ENCODE measurements at places on chromosomes 13 and 19.
A peak's percentile ranks its signal among the peaks of the same experiment; 100 is the strongest.

DNA sequence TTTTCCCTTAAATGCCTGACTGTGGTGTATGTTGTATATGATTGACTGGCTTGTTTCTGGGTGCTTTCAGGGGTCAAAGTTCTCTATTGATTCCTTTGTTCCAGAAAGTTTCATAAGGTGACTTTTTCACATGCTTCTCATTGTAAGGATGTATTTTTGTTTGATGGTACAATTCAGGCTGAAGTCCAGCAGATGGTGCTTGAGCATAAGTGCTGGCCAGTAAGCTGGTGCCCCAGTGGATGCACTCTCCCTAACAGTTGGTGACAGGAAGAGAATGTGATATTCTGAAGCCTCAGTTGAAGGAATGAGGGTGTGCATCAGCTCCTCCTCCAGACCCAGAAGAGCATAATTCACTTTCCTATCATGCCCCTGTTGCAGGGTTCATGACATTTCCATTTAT lies 1941.6 kb upstream of the PRR20A start:
- DNase-seq: no peak

- DNase-seq: no peak
Observed at GRCh38 chr13:51235186-51235585, 13.0 kb downstream of the FAM124A start.

GRCh38 chr13:93847162-93847561 lies 620.6 kb downstream of the GPC6 start:
- no peak for DNase-seq

DNA sequence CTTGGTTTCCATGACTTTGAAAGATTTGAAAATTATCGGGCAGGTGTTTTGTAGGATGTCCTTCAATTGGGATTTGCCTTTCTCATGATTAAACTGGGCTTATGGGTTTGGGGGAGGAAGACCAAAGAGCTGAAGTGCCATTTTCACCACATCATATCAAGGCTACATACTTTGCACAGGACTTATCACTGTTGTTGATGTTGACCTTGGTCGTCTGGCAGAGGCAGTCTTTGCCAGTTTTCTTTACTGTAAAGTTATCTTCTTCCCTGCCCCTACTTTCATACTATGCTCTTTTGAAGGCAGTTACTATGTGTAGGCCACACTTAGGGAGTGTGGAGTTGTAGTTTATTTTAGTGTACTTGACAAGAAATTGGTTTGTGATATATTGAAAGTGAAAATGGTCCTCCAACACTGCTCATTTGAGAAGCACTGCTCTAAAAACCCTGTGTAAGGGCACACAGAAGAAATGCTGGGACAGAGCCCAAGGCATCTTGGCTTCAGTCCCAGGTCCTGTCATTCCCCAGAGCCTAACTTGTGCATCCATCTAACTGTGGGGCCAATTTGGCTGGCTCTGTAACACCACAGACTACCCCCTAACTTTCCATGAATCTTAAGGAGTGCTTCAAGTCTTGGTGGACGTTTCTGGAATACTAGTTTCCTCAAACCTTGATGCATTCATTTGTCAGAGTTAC lies 384.9 kb downstream of the KCNRG start:
- DNase-seq: peak; percentile 47

- DNase-seq: no peak
Observed at GRCh38 chr13:39672378-39673132, 17.1 kb downstream of the COG6 start.

DNA sequence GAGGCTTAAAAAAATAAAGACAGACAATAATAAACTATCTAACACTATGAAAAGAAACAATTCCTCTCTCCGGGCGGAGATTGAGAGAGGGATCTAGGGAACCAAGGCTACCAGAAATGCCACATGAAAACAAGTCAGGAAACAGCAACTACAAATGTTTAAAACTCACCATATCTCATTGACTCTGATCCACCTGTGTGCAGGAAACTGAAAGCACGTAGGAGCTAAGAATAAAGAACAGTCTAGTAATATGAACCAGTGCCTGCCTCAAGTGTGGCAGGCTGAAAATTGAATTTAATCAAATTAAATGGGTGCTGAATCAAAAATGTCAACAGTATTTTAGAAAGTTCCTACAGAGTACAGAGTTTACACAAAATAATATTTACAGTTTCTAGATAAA lies 1701.0 kb downstream of the SLITRK5 start:
- no peak for DNase-seq

GRCh38 chr13:50401721-50402465 lies 386.6 kb downstream of the KCNRG start:
- DNase-seq: no peak

DNA sequence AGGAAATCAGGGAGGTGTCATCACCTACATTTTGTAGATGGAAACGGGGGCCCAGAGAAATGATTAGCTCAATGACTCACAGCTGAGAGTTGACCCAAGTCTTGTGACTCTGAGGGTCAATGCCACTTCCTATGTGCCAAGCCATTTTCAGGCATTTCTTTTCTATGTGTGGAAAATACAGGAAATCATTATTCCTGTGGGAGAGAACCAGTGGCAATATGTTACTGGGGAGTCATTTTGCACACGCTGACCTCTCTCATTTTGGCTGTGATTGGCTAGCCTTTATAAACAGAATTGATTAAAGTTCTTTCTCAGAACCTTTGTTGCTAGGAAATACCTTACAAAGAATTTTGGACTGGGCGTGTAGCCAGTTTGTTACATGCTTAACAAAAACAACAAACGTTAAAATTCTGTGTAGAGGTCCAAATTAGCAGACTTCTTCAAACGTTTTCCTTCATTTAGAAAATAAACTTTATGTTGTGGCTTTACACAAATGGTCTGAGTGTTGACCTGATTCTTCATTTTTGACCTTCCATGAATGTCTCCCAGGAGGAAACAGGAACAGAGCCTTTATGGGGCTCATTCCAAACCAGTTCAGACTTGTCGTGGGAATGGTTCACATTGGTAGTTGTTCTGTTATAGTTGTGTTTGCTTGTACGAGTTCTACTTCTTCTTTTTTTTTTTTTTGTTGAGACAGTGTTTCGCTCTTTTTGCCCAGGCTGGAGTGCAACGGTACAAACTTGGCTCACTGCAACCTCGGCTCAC lies 11.4 kb downstream of the PCCA start:
- DNase-seq: no peak

GRCh38 chr13:24038841-24039330 lies 121.6 kb upstream of the SPATA13 start:
- DNase-seq: no peak

GRCh38 chr13:77868717-77869116 lies 49.9 kb downstream of the EDNRB start:
- no peak for DNase-seq

DNA sequence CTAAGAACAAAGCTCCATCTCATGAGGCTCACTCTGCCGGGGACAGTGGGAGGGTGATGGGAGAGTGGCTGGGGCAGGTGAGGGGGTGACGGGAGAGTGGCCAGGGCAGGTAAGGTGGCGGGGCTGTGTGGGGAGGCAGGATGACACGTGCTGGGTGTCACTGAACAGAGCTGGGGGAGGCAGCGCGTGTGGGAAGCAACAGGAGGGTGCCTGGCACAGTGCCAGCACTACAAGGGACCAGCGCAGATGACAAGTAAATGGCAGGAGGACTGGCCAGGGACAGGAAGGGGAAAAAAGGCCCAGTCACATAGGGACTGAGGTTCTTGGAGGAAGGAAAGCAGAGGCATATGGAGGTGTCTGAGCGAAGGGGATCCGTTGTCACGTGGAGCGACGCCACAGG lies 129.9 kb downstream of the RNF17 start:
- DNase-seq: no peak

DNA sequence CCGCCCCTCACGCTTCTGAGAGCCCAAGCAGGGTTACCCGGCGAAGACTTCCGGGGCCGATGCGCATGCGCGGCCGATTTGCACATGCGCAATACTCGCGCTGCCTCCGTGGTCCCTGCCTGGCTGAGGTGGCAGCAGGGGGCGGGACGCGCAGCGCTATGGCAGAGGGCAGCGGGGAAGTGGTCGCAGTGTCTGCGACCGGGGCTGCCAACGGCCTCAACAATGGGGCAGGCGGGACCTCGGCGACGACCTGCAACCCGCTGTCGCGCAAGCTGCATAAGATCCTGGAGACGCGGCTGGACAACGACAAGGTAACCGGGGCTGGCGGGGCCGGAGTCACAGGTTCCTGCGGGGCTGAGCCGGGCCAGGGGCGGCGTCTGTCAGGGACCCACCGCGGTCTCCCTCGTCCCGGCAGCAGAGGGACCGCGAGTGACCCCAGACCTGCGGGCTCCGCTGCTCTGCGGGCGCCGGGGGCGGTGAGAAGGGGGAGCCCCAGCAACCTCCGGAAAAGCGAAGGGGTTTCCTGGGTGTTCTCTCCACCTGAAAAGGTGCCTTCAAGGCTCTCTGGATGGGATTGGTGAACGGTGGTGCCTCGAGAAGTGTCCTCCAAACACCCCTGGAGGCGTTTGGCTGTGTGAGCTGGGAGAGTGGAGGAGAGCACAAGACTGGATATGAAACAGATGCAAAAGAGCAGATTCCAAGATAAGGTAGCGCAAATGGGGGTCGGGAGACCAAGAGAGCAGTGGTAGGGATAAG lies at the start of gene COG6:
COG6 (plus strand) TSS at position 94 of the 756 bp plus-strand sequence; CDS start at position 159, 65 bp downstream.
- DNase-seq: peak; percentile 70

- no peak for DNase-seq
Observed at GRCh38 chr19:51150627-51151026, 8.5 kb downstream of the SIGLEC7 start.

GRCh38 chr13:34345258-34345965 lies 527.5 kb downstream of the RFC3 start:
- DNase-seq: no peak

- DNase-seq: peak; percentile 7
Observed at GRCh38 chr13:107271227-107271626, 703.3 kb upstream of the ARGLU1 start.

DNA sequence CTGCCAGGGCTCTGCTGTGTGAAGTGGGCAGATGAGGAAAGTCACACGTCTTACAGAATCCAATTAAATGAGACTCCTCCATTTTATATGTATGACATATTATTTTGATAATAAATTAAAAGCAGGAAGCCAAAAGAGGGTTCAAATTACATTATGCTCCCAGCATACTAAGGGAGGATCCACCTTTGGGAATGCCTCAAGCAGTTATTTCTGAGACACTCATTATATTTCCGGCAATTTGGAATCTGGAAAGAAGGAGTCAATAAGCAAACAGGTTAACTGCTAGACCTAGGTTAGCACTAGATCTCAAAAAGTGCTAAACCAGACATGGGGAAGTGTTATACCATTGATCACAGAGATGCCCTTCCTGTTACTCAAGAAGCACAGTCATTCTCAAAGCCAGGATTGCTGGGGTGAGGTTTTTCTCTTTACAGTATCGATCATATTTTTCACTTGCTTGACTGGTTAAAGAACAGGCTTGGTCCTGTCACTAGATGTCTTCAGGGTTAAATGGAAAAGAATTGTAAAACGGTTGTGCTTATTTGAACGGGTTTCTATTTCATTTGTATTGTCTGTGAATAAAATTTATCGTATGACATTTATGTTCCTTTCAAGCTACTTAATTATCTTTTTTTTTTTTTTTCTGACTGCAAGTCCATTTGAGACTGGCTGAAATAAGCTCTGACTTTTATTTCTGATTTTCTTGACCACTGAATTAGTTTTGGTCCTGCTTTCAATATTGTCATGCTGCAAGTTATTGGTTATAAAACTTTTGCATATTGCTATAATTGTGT lies 523.2 kb downstream of the KLF12 start:
- DNase-seq: no peak

DNA sequence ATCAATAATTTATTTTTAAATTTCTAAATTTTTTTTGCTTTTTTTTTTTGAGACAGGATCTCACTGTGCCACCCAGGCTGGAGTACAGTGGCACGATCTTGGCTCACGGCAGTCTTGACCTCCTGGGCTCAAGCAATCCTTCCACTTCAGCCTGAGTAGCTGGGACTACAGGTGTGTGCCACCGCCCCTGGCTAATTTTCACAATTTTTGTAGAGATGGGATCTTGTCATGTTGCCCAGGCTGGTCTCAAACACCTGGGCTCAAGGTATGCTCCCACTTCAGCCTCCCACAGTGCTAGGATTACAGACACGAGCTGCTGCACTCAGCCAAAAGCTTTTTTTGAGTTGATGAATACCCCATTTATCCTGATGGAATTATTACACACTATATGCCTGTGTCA lies 50.8 kb downstream of the DPY19L3 start:
- DNase-seq: no peak

DNA sequence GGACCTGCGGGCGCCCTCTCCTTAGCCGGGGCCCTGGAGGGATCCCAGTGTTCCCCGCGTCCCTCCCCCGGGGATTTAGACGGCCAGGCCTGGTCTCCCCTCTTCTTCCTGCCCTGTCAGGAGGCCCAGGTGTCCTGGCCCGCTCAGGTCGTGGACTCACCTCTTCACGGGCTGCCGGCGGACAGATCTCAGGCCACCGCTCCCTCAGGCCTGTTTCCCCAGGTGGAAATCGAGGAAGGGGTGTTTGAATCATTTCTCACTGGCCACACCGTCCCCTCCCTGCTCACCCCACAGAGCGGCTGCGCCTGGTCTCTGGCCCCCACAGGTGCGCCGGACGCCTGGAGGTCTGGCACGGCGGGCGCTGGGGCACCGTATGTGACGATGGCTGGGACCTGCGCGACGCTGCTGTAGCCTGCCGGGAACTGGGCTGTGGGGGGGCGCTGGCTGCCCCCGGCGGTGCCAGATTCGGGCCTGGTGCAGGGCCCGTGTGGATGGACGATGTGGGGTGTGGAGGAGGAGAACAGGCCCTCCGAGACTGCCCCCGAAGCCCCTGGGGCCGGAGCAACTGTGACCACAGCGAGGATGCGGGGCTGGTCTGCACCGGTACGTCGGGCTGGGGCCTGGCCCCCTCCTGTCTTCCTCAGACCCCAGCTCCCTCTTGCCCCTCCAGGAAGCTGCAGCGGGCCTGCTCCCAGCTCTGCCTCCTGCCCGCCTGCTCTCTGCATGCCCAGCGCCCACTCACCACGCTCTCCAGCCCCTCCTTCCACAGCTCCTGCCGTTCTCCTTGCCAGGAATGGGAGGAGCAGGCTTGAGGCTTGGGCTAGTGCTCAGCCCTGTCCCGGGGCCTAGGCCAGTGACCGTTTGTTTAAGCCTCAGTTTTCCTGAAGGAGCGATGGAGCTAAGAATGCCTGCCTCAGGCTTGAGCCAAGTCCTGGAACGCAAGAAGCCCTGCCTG lies 2.5 kb downstream of the SSC5D start:
- DNase-seq: no peak

GRCh38 chr13:36417331-36417730 lies 15.0 kb upstream of the CCNA1 start:
- DNase-seq: peak; percentile 18

- DNase-seq: no peak
Observed at GRCh38 chr19:49216071-49216470, 58.5 kb downstream of the TRPM4 start.

- DNase-seq: no peak
Observed at GRCh38 chr13:98207416-98207815, 30.3 kb upstream of the RNF113B start.

DNA sequence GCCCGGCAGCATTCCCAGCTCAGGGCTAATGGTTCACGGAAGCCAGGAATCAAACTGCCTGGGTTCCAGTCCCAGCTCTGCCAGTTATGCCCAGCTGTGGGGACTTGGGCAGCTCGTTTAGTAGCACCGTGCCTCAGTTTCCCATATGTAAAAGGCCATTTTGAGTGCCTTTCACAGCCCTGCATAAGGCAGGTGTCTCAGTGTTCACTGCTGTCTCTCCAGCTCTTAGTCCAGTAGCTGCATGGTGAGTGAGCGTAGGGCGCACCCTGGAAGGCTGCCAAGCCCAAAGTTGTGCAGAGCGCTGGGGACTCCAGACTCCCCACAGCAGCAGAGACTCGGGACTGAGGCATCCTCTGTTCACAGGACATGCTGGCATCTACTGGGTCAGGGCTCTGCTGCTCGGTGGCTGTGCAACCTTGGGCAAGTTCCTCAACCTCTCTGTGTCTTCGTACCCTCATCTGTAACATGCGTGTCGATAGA lies 5.5 kb downstream of the RPL28 start:
- DNase-seq: no peak
